Stimulated activated CD4-positive, alpha-beta T cell treated with anti-CD3 and anti-CD28 coated beads, Interleukin-2, amount 100 ng/mL, for 24 hours (primary cell): ENCODE measurements at places on chromosomes 6 and 20.

DNA sequence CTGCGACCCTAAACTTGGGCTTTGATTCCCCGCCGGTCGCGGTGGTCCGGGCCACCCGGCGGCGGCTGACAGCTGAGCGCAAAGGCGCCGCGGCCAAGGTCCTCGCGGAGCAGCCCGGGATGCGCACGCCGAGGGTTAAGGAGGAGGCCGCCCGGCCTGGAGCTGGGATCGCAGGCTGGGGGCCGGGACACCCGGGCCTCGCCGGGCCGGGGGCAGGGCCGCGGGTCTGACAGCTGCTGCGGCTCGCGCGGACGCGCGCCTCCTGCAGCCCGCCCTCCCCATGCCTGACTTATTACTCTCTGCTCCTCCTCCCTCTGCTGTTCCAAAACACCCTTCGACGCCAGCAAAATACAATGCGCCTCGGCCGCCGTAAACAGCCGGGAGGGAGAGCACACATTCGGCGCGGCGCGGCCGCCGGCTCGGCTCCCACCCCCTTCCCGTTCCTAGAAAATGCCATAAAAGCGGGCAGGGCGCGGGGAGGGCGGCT is 746 bp downstream of the BACH2 start:
- DNase-seq: peak; percentile 66

- DNase-seq: no peak
These were observed 6.2 kb downstream of the DYNLT1 start for GRCh38 chr6:158638324-158638854.

DNA sequence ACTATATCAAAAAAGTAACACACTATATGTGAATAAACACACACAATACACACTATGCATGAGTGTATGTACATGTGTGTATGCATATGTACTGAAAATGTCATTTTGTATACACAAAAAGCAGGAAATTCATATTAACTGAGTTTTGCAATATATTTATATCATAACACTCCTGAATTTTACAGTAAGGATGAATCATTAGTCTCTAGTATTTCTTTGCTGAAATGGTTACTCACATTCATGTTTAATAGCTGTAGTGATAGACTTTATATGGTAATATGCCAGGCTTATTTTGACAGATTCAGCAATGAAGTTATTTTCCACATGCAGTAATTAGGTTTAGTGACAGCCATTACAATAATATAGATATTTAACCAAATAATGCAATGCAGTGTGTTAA is 1216.2 kb upstream of the CITED2 start:
- no peak for DNase-seq

DNA sequence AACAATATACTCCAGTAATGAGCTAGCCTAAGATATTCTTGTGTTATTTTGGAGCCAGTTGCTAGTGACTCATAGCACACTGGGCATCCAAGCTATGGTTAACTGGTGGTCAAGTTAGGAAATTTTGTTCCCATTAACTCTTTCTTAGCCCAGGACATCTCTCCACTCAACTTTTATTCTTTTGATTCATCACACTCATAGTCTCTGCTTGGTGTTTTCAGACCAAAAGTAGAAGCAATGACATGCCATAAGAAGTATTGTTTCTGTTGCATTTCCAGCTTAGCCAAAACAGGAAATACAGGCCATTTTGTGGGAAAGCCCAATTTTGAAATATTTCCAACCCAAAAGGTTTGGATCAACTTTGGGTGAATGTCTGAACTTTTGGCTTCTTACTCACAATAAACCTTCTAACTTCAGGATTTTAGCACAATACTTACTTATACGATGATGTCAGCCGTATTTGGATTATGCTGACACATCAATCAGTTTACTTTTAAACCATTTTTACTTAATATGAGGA is 31.6 kb upstream of the CCN2 start:
- no peak for DNase-seq

DNA sequence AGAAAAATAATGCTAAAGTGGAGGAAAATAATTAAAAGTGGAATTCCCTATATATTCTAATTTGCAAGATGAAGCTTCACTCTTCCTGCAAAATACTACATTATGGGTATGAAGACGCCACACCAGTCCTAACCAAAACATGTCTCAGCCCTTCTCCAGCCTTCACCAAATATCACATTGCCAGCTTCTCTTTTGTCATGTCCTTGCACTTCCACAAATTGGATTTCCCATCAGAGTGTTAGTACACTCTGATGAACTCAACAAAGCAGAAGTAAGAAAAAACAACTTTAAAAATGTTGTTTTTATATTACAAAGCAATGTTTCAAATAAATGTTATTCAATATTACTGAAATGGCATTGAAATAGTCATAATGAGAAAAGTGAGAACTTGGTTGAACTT is 62.4 kb upstream of the RNF146 start:
- no peak for DNase-seq

DNA sequence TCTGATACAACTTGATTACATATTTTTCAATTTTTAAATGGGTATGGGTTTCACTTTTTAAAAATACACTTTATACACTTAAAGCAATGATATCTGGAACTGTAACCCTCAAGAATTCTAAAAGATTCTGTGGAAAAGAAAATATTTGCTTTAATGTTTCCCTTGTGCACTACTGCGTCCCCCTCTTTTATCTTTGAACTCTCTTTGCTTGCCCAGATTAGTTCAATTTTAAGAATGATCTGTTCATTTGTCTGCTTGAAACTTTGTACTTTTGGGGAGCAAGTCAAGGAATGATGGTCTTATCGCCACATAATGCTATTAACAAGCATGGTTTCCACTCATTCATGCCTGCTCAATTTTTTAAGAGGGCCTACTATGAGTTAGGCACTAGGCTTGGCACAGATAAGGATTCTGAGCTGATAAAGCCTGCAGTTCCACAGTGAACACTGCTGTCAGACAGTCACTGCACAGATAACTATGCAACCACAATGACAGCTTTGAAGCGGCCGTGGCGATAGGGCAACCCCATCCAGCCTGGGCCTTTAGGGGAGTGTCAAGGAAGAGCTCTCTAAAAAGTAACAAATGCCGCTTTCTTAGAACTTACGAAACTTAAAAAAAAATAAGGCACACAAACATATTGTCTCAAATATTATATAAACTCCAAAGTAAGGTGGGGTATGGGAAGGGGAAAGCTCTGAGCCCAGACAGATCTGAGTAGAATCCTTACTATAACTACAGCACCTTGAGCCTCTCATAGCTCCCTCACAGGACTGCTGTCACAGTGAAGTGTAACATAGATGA is 29.7 kb downstream of the FYN start:
- peak; percentile 65 for DNase-seq

- no peak for DNase-seq
These were observed 336.8 kb downstream of the RFPL4B start for GRCh38 chr6:112683926-112684325.

- no peak for DNase-seq
These were observed 156.8 kb downstream of the DLL1 start for GRCh38 chr6:170134031-170134470.

DNA sequence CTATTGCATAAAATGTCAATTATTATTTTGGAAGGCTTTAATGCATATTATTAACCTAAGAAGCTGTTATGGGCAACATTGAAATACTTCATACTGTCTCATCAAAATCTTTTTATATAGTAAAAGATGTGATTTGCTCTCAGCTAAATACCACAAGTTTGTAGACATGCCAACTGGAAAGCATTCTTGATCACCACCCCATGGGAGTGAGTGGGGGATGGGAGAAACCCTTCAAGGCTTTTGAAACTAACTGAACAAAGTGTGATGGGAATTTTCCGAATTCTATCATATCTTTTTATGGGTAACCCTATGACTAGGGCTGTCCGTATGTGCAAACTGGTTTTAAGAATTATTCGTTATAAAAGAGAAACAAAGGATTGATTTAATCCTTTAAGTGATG is 377.3 kb upstream of the JAG1 start:
- no peak for DNase-seq

DNA sequence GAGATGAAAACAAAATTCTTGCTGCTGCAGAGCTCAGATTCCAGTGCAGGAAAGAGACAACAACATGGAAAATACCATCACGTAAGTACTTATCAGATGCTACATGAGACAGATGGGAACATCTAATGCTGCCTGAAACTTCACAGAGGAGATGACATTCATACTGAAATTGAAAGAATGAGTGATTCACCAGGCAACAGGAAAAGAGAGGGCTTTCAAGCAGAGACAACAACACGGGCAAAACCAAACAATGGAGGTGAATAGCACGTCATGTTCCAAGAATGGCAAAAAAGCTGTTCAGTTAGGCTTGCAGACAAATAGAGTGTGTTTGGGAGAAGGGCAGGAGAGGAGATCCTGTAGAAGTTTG is 39.3 kb downstream of the GTF2H5 start:
- no peak for DNase-seq

DNA sequence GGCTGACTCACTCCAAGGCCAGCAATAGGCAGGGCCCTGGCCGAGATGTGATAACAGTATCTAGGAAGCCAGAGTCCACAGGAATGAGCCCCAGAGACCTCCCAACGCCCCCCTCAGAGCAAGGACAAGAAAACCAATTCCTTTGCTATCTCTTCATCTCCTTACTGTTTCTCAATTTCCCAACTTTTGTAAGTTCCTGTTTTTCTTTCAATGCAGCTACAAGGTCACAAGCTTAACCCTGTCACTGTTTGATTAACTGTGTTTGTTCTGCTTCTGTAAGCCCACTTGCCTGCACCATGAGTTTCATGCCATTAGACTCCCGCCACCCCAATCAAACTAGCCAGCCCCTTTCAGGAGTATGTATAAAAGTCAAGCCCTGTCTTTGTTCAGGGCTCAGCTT is 3.5 kb downstream of the FKBP1C start:
- DNase-seq: no peak

GRCh38 chr6:17478223-17478907 is 85.0 kb downstream of the CAP2 start:
- DNase-seq: no peak

GRCh38 chr20:15848126-15848525 is 725.1 kb downstream of the KIF16B start:
- no peak for DNase-seq

GRCh38 chr6:7413151-7413823 is 23.7 kb downstream of the RIOK1 start:
- DNase-seq: no peak

GRCh38 chr6:4853349-4853748 is 77.1 kb downstream of the CDYL start:
- DNase-seq: no peak

DNA sequence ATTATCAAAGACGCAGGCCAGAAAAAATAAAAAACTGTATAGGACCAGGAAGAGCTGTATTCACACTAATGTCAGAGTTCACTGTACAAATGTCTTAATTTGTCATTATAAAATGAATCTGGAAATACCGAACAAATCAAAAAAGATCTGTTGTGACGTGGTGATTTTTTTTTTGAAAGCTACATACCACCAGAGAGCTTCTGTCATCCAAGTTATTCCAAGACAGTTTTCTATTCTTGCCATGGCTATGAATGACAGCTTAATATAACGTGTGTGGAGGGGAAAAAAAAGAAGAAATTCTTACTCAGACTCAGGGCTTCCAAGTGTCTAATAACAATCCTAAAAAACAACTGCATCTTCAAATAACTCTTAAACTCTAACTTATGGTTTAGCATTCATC is 328.8 kb upstream of the BTBD3 start:
- DNase-seq: no peak

DNA sequence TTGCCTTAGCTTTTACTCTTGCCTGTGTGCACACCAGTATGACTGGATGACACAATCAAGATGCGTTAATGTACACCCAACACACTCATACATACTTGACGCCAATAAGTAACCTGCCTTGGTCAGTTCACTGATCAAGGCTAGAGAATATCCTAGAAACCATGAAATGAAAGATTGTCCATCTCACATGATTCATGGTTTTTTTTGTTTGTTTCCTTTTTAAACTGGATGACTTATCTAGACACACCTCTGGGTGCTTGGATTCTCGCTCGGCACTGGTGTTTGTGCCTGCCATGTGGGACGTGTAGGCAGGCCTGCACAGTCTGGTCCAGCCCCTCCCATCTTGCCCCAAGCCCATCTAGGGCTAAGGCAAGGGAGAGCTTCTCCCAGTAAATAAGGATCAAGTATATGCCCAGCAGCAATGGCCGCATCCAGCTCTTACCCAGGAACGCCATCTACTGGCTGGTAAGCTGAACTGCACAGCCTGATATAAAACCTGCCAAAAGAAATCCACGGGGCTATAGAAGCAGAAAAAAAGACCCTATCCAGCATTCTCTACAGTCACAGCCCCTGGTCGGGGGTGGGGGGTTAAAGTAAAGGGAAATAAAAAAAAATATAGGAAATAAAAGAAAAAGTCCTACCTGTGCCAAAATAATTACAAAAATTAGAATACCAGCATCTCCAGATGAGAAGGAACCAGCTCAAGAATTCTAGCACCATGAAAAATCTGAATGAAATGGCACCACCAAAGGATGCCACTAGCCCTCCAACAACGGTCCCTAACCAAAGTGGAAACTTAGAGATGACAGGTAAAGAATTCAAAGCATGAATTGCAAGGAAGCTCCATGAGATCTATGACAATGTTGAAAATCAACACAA is 73.3 kb downstream of the OTOR start:
- DNase-seq: peak; percentile 17

DNA sequence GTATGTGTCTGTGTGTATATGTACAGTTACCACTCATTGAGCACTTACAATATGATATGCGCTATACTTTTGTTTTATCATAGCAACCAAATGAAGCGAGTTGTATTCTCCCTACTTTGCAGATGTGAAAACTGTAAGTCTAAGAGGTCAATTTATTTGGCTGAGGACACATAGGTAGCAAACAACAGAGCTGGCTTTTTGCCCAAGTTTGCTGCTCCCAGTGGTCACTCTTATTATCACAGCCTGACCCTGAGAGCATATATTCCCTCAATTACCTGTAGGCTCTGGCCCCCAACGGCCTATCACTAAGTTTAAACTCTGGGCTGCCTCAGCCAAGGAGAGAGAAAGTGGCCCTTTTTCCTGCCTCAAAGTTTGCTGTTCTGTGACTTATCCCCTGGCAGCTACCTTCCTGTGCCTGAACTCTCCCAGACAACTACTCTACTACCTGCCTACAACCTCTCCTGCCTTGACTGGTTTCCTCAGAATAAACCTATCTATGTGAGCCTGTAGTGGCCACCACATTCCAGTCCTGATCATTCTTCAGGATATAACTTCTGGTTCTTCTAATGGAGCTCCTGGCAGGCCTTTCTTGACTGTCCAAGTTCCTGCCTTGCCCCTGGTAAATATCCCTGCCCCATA is 221.8 kb downstream of the FRK start:
- peak; percentile 19 for DNase-seq
